Central memory CD8-positive, alpha-beta T cell (primary cell): ENCODE measurements at places on chromosomes 2 and 18.

- DNase-seq, result no peak
Observed at GRCh38 chr2:229669841-229670240, 44.5 kb downstream of the DNER start.

- DNase-seq, result no peak
Observed at GRCh38 chr2:65922030-65922429, 489.6 kb upstream of the SPRED2 start.

DNA sequence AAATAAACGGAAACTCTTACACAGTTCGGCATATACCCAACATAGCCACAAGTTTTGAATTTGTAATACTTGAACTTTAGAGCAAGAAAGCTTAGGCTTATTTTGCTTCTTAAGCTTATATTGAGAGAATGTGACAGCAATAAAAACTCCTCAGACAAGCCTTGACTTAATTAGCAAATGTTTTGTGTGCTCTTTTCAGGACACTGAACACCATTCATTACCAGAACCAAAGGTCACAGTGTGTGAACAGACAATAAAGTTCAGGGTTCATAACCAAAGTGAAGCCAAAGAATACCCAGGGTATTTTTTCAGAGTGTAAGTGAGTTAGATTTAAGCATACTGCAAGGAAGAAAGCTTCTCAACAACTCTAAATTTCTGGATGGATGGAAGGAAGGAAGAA is 605.8 kb downstream of the METTL4 start:
- DNase-seq, result no peak

GRCh38 chr2:215727507-215728503 is 285.5 kb downstream of the MREG start:
- DNase-seq, result no peak

GRCh38 chr2:50765146-50765545 is 266.8 kb downstream of the NRXN1 start:
- DNase-seq, result no peak

DNA sequence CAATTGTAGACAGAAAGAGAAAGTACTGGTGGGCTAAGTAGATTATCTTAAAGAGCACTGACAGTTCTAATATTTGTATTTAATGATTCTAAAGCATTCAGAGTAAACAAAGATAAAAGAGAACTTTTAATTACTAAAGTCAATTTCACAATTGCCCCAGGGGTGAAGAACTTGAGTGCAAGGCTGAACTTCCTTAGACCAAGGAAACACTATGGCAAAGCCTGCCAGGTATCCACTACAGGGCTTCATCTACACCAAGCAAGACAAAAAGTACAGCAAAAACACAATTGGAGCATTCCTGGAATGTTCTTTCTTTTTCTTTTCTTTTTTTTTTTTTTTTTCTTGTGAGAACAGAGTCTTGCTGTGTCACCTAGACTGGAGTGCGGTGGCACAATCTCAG is 46.9 kb upstream of the NDUFV2 start:
- no peak for DNase-seq

GRCh38 chr2:64062840-64063239 is 43.6 kb upstream of the VPS54 start:
- no peak for DNase-seq

DNA sequence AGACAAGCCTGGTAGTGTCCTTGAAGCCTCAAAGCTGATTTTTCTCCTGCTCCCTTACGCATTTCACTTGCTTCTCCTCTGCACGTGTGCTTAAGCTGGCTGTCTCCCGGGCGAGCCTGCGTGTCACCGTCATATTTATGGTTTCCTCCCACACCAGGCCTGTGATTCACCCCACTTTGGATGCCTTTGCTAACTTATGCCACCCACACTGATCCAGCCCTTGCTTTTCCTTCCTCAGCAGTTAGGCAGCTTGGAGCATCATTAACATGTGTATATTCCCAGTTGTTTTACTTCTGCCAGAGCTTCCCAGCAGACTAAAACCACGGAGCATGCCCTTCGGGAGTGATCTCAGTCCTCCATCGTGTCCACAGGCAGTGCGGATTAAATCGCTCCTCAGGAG is 2.2 kb downstream of the ST3GAL5 start:
- DNase-seq, result no peak

- no peak for DNase-seq
Observed at GRCh38 chr2:8543060-8543382, 138.8 kb upstream of the ID2 start.

GRCh38 chr2:223787358-223787757 is 50.0 kb downstream of the AP1S3 start:
- no peak for DNase-seq
